ENCODE measurements at places on chromosomes 13 and 19.

GRCh38 chr13:101681834-101682233, 229.4 kb downstream of the ITGBL1 start:
- no peak for DNase-seq

GRCh38 chr19:1171755-1172352, 2.2 kb downstream of the SBNO2 start:
- no peak for DNase-seq

- no peak for DNase-seq
Measured at GRCh38 chr13:109677206-109677605, 109.2 kb downstream of the IRS2 start.

DNA sequence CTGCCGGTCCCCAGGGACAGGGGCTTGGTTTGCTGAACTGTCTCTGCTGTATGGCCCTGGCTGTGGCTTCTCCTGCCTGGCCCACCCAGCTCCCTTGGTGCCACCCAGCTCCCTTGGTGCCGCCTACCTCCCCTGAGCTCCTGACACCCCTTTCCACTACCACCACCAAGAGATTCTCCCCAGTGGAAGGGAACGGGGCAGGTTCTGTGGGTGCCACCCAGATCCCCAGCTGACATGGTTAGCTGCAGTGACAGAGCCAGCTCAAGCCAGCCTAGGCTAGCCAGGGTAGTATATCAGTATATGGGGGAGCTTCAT, 28.5 kb upstream of the POP4 start:
- DNase-seq = no peak

DNA sequence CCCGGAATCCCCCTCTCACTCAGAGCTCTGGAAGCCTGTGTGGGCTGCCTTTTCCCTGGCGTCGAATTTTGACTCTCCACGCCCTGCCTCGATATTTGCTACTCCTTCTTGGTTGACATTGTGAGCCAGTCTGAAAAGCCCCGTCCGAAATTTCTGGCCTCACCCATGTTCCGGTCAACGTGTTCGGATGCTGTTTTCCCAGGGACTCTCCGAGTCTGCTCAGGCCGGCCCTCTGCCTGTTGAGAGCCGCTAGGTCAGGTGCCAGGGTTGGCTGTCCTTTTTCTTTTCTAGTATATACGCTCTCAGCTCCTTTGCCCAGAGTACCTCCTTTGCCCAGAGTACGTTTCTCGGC, 6.8 kb upstream of the DGKH start:
- no peak for DNase-seq

DNA sequence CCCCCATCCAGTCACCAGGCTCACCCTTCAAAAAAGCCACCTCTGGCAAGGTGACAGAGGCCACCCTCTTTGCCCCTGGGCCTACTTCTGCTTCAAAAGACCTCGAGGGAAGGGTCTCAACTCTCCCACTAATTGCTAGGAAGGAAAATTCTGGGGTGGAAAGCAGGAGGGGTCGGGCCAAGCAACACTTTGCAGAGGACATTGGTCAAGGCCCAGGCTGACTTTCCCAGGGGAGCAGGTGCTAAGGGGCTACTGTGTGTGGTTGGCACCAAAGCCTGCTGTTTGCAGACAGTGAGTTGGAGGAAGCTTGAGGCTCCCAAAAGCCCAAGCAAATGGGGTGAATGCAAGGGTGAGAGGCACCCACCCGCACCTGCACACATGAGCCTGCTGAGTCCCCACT, 28.6 kb upstream of the VSTM2B start:
- DNase-seq = no peak

- DNase-seq = no peak
Measured at GRCh38 chr13:70310396-70311119, 202.3 kb upstream of the KLHL1 start.

GRCh38 chr13:46119883-46120614, 15.2 kb upstream of the CPB2 start:
- DNase-seq = no peak

DNA sequence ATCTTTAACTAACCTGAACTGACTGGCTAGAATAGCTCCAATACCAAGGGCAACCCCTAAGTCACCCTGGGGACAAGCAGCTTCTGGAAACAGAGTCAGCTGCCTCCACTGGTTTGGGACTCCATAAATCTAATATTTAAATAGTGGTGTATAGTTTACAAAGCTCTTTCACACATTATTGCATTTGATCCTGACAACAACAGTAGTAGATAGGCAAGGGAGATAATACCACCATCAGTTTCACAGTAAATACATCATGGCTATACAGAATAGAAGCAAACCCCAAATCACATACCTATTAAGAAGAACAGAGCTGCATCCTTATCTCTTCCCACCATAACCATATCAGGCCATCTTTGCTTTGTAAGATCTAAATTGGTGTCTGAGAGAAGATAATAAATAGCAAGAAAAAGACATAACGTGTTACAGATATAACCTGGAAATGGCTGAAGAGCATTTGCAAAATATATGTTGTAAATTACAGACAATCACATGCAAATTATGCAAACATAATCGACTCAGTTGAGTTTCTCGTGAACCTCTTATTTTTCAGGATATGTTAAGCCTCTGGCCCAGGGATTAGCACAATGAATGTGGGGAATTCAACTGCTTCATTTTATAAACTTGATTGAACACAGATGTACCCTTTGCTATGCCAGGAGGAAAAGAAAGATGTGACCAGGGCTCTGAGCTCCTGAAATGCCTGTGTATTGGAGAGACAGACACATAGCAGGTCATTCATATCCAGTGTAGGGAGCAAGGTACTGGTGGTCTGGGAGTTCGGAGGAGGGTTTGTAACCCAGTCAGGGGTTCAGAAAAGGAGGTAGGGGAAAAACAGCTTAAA, 142.5 kb downstream of the SLC7A1 start:
- no peak for DNase-seq

- DNase-seq = no peak
Measured at GRCh38 chr13:83414393-83414792, 467.9 kb downstream of the SLITRK1 start.

GRCh38 chr19:2225415-2226050, 10.6 kb downstream of the PLEKHJ1 start:
- DNase-seq = no peak

DNA sequence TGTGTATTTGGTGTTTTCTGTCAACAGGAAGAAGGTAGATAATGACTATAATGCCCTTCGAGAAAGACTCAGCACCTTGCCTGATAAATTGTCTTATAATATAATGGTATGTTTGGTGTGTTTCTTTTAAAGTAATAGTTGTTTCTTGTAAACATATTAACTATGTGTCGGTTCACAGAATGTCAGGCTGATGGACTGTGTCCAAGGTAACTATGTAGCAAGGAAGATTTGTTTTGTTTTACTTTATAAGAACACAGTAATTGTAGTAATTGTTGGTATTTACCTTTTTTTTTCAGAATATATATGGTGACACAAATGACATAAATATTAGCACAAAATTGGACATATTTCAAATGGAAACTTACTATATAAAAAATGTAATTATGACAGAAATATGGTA, 43.2 kb downstream of the URI1 start:
- DNase-seq = no peak

- no peak for DNase-seq
Measured at GRCh38 chr13:99553033-99553432, 51.8 kb downstream of the TM9SF2 start.

- peak; percentile 37 for DNase-seq
Measured at GRCh38 chr19:2887391-2887914, 13.3 kb upstream of the ZNF57 start.

DNA sequence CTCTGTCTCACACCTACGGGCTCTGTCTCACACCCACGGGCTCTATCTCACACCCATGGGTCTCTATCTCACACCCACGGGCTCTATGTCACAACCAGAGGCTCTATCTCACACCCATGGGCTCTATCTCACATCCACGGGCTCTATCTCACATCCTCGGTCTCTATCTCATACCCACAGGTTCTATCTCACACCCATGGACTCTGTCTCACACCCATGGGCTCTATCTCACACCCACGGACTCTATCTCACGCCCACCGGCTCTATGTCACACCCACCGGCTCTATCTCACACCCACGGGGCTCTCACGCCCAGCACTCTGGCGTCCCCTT, 73.9 kb downstream of the COL4A2 start:
- DNase-seq = no peak

DNA sequence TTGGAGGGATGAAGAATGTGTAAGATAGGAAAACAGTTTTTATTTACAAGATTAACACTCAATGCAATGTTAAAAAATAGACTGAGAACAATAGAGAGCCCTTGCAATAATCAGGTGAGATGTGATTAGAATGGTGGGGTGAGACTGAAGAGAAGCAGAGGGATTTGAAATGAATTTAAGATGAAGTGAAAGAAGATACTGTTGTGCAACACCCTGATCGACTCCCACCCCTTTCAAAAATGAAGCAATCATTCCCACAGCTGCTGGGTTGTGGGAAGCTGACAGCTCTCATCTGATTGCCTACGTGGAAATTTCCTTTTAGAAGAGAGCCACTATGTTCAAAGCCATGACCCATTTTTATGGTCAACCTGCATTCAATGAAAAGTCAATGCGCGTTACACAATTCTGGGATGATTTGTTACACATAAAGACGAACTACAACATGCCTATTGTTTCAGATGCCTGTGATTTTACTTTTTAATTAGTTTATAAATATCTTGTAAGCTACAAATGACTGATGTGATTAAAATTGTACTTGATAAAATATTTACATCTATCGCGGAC, 1374.8 kb downstream of the PCDH9 start:
- no peak for DNase-seq

DNA sequence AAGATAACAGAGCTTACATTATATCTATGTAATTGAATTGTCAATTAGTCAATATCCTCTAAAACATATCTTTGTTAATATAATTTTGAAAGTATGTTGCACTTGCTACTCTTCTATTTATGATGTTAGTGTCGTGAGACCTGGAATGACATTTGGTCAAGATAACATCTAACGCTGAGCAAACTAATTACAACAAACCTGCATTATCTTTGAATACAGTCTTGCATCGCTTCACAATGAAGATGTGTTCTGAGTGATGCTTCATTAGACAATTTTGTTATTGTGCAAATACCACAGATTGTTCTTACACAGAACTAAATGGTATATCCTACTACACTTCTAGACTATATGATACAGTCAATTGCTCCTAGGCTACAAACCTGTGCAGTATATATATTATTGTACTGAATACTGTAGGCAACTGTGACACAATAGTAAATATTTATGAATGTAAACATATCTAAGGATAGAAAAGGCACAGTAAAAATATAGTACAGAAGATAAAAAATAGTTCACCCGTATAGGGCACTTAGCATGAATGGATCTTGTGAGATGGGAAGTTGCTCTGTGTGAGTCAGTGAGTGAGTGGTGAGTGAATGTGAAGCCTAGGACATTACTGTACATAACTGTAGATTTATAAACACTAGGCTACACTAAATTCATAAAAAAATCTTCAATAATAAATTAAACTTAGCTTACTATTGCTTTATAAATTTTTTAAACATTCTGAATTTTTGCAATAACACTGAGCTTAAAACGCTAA, 1773.8 kb downstream of the PCDH9 start:
- no peak for DNase-seq

- peak; percentile 34 for DNase-seq
Measured at GRCh38 chr19:53881482-53882390, at the start of gene PRKCG. PRKCG (plus strand) TSS chr19:53882197; CDS start chr19:53882495, 298 bp downstream.

GRCh38 chr13:20960663-20961309, 58.2 kb upstream of the XPO4 start:
- DNase-seq = no peak

DNA sequence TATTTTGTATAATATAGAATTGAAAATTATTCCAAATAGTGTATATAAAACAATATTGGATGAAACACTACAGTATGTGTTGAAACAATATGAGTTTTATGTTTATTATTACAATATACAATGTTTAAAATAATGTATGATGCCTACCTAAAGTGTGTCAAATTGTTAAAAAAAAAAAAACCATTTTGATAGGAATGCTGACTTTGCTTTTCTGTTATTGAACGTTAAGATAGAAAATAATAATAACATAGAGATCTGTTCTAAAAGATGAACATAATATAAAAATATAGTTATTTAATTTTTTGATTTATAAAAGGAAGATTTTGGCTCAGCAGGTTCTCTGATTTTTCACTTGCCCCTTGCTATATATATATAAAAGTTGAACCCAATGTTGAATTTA, 474.6 kb upstream of the ATXN8OS start:
- DNase-seq = no peak

DNA sequence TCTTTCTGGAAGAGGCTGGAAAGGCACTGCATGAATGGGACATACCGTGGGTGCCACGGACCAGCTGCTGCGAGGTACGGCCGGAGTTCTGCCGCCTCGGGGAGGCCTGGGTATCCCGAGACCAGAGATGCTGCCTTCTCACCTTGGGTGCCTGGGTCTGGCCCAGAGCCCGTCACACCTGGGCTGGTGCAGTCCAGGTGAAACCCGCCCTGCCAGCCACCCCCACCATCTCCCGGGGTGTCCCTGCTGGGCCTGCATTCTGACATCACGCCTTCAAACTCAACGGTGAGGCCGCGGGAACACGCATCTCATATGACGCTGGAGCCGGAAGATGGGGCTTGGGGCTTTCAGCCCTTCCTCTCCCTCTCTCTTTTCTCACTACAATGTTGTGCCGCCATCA, 98.0 kb downstream of the GADD45B start:
- no peak for DNase-seq

GRCh38 chr19:14916848-14917247, 24.4 kb upstream of the OR7C2 start:
- no peak for DNase-seq

DNA sequence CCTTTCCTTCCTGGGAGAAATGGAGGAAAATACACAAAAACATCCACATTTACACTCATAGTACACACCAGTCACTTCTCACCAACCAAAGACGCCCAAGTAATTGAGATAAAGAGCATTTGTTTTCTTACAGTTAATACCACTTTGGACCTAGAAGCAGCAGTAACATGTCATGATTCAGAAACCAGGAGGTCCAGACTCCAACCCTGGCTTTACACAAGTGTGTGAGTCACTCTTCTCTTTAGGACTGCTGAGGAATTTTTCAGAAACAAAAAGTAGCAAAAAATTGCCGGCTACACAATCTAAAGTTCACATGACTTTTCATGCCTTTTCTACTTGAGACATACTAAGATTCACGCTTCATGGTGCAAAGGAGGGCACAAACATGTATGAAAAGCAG, 42.1 kb downstream of the TUBGCP3 start:
- DNase-seq = no peak

Measured in activated CD4-positive, alpha-beta T cell treated with anti-CD3 and anti-CD28 coated beads, Interleukin-10, Interleukin-2, amounts not matched to agents 100 ng/mL and 50 ng/mL, durations not matched to agents 16 hours and 8 hours (primary cell).